AG08395 (cell line): ENCODE measurements at places on chromosomes 2 and 18.

- no peak for DNase-seq
Measured at GRCh38 chr2:119536211-119536610, 8.0 kb upstream of the CFAP221 start.

DNA sequence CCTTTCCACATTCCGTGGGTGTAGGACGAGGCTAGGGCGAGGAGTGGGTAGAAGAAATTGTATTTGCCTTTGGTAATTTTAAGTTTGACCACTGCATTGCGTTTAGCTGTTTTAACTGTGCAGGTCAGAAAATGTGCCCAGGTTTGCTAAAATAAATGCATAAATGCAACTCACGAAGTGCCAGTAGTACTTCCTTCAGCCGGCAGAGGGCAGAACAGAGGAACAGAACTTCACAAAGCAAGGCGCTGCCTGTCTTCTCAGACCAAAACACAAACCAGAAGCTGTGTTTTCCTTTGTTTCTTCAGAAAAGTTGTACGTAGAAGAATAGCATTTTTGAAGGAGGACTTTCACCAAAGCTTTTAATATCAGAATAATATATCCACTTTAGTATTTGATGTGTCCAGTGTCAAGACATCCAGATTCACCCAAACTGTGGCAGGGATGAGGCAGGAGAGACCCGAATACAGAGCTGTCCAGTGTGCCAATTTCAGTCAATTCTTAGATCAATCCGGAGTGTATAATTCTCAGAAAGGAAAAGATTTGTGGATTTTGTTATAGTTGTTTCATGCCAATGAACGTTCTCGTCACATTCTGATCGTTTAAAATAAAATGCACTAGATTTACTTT, 348.6 kb downstream of the DLGAP1 start:
- peak; percentile 35 for DNase-seq

- DNase-seq = peak; percentile 8
Measured at GRCh38 chr2:16553226-16553625, 112.4 kb downstream of the CYRIA start.

- DNase-seq = no peak
Measured at GRCh38 chr2:105731511-105731910, 13.2 kb upstream of the NCK2 start.

GRCh38 chr2:73890301-73891092, 2.3 kb upstream of the ACTG2 start:
- DNase-seq = no peak

DNA sequence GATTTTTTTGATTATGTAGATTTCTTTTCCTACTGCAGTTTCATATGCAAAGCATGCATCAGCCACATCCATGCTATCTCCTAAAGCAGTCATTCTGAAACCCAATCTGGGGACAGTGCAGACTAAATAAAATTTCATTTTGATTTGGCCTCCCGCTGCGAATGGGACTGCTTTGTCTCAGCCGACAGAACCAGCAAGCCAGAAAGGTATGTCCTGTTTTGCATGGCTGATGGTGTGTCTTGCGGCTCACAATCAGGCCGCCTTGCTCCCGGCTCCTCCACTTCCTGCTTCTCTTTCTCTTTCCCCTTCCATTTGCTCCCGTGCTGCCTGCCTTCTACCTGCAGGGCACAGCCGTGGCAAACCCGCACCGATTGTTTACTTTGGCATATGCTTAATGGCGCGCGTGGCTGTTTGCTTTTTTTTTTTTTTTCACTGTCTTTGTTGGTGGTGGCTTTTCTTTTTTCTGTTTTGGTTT, 419.6 kb upstream of the POU3F3 start:
- no peak for DNase-seq

- DNase-seq = no peak
Measured at GRCh38 chr2:73975731-73976130, 9.0 kb upstream of the TET3 start.

DNA sequence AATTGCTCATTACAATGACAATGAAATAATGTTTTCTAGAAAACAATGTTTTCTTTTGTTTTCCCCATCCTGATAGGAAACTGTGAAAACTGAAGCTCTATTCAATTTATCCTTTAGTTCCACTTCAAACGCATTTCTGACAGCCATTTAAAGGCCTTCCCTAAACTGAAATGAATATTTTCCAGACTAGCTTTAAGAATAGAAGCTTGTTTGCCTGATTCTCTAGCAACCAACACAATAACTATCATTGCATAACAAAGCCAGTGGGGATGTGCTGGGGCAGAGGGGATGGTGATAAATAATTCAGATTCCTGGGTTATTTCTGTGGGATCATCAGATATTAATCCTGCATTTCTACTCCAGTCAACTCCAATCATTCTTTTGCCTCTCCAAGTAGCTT, 427.1 kb downstream of the RND3 start:
- peak; percentile 10 for DNase-seq

- DNase-seq = no peak
Measured at GRCh38 chr2:149170156-149170555, 131.7 kb downstream of the LYPD6B start.

GRCh38 chr2:210456571-210456970, 20.0 kb downstream of the LANCL1 start:
- no peak for DNase-seq

DNA sequence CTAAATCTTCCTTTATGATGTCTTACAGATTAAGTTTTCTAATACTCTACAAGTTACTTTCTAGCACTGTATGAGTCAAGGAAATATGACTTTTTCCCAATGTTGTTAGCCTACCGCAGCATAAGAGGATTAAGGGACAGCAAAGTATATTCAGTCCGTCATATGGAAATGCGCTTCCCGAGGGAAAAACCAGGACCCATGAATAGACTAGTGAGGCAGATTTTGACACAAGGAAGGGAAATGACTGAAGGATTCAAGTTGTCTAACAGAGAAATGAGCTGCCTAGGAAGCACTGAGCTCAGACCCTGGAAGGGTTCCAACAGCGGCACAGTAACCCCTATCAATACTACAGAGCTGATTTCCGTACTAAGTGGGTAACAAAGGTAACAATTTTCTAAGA, 12.0 kb downstream of the SEPTIN10 start:
- DNase-seq = no peak

DNA sequence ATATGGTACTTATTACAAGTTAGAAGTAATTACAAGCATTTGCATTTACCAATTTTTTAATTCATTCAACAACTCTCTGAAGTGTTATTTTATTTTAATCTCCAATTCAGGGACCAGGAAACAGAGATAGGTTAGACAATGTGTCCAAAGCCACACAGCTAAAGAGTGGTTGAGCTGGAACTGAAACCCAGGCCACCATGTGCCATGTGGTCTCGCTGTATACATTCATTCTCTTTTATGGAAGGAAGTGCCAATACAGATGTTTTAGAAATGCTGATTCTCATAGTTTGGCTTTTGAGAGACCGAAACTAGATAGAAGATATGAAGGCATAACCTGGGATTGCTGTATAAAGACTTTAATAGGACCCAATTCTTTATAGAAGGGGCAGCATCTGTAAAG, 684.6 kb upstream of the ID2 start:
- DNase-seq = no peak

GRCh38 chr2:166104084-166104483, 23.7 kb downstream of the SCN1A start:
- no peak for DNase-seq

- peak; percentile 13 for DNase-seq
Measured at GRCh38 chr2:191892391-191892790, 45.5 kb upstream of the CAVIN2 start.

- no peak for DNase-seq
Measured at GRCh38 chr2:73640511-73640911, 1.7 kb downstream of the NAT8 start.

- no peak for DNase-seq
Measured at GRCh38 chr2:103847276-103847675, 1006.6 kb upstream of the POU3F3 start.

- no peak for DNase-seq
Measured at GRCh38 chr2:71613953-71614925, 160.9 kb downstream of the DYSF start.

DNA sequence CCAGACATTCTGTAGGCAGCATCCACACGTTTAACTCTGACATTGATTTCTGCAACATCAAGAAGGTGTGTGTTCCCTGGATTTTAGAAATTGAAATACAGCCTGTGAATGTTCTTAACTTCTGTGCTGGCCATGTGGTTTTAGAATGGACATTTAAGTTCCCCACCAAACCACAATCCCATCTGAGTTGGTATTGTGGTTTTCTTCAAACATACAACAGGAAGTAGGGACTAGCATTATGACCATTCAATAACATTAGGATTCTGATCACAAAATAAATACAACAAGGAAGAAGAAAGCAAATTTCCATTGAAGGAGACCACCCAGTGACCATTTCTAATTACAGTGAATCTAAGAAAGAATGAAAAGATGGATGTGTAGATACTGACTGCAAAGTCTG, 51.2 kb downstream of the MAP3K20 start:
- DNase-seq = no peak

GRCh38 chr18:36451454-36452251, 154.1 kb downstream of the FHOD3 start:
- no peak for DNase-seq

GRCh38 chr2:6806604-6807003, 59.1 kb downstream of the CMPK2 start:
- no peak for DNase-seq

GRCh38 chr2:1848599-1848995, 104.3 kb upstream of the PXDN start:
- DNase-seq = no peak

GRCh38 chr2:213148572-213149261, 2.7 kb downstream of the IKZF2 start:
- DNase-seq = no peak

DNA sequence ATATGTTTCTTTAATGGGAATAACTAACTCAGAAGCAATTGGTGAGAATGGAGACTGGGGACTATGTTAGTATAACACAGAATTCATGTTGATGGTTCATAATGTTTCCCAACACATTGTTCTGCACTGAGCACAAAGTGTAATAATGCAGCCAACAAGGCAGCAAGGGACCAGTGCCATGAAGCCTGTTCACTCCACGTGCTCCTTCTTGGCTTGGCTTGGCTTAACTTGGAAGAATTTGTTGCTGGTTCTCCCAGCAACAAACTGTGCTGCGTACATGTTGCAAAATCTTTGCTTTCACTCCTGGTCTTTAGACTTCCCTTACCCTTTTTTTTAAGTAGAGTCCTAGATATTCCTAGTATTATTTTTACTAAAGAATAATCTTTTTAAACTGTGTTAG, 129.7 kb downstream of the MAP3K20 start:
- peak; percentile 61 for DNase-seq

DNA sequence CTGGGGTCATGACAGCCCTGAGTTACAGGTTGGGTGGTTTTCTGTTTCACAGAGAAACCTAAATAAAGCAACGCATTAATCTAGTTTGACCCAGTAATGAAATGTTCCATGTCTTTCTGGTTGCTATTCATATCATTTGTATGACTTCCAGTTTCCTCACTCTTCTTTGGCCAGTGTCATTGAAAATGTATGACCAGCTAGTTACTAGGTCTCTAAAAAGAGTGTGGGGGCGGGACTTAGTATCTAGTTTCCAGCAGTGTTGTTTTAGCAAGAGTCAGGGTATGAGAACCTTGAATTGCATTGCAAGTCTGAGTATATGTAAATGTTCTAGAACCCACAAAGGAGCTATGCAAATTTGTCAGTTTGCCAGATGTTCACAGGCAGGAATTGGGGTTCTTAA, 47.7 kb downstream of the SLC9A2 start:
- no peak for DNase-seq

GRCh38 chr2:64945973-64946768, 43.0 kb upstream of the SLC1A4 start:
- DNase-seq = peak; percentile 37

GRCh38 chr2:112881217-112881985, 29.6 kb upstream of the IL37 start:
- DNase-seq = peak; percentile 64

- no peak for DNase-seq
Measured at GRCh38 chr18:67545681-67546080, 29.2 kb upstream of the DSEL start.

DNA sequence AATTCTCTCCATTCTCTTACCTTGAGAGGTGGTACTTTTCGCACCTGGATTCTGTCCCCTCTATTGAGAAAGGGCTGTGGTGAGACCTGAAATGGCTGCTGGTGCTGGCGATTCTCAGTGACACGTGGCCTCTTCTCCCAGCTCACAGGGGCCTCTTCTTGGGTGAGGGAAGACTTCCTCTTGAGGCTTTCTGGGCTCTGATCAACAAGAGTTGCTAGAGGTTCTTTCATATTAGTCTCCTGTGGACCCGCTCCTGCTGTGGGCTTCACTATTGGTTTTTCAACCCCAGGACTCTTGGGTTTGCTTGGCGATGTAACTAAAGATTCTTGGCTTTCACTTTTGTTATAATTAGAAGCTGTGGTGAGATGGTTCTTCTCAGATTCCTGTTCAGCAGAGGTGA, 76.3 kb upstream of the DTNB start:
- DNase-seq = no peak

DNA sequence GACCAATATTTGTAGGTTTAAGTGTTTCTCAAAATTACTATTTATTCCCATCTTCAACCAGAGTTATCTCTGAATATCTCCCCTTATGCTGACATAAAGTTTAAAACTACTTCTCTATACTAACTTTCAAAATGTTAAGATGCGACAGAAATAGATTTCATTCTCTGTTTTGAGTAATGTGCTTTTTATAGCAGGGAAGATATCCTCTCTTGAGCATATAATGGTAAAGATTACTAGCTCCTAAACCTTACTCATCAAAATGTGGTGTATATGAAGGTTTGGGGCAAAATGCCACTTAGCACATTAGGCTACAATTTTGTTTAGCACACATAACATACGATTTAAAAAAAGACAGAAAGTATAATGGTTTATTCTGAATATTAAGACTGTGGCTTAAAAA, 54.4 kb downstream of the CWC22 start:
- DNase-seq = no peak

- no peak for DNase-seq
Measured at GRCh38 chr2:240868286-240869108, at the start of gene AGXT. TSS of gene AGXT (plus strand) at chr2:240868824. CDS start at chr2:240868866, 42 bp downstream.

DNA sequence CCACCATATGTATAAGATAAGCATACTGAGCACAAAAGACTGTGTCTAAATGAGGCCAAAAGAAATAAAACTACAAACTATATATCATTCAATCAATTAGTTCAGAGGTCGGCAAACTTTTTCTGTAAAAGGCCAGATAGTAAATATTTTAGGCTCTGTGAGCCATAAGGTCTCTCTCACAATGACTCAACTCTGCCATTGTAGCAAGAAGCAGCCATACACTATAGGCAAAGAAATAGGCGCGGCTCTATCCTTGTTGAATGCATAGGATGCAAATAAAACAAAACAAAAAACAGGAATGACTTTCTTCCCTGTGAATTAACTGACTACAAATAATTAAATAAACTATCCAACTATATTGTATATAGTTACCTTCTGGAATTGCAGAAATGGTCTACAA, 8.6 kb upstream of the CCDC88A start:
- no peak for DNase-seq

GRCh38 chr2:40032650-40033319, 253.7 kb upstream of the THUMPD2 start:
- peak; percentile 78 for DNase-seq

GRCh38 chr2:96647681-96648080, 5.1 kb downstream of the FER1L5 start:
- DNase-seq = no peak

GRCh38 chr18:13338318-13338717, 119.8 kb downstream of the LDLRAD4 start:
- no peak for DNase-seq

GRCh38 chr2:42503291-42503690, 9.5 kb upstream of the KCNG3 start:
- no peak for DNase-seq

- no peak for DNase-seq
Measured at GRCh38 chr2:64137567-64137966, 6.7 kb downstream of the PELI1 start.

- no peak for DNase-seq
Measured at GRCh38 chr2:230949966-230950873, 25.2 kb upstream of the GPR55 start.

GRCh38 chr2:36473230-36473629, 117.7 kb downstream of the CRIM1 start:
- no peak for DNase-seq
